ENCODE measurements at places on chromosomes 7 and 10.

- H3K27me3 ChIP-seq = peaks cover 14% of the 10 kb centered on the region
- H3K27ac ChIP-seq = no peak overlapping the region
- H3K4me3 ChIP-seq = no peak overlapping the region
- no peak for DNase-seq
These were observed 63.7 kb upstream of the CREB5 start for GRCh38 chr7:28348636-28349035.

DNA sequence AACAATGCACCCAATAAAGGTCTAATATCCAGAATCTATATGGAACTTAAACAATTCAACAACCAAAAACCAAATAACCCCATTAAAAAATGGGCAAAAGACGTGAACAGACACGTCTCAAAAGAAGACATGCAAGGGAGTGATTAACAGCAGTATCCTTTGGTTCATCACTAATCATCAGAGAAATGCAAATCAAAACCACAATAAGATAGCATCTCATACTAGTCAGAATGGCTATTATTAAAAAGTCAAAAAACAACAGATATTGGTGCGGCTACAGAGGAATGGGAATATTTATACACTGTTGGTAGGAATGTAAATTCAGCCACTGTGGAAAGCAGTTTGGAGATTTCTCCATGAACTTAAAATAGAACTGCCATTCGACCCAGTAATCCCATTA is 46.6 kb downstream of the MSRB2 start:
- H3K27me3 ChIP-seq = peaks cover 16% of the 10 kb centered on the region
- H3K27ac ChIP-seq = no peak overlapping the region
- H3K4me1 ChIP-seq = peaks cover 4% of the 10 kb centered on the region

- H3K4me3 ChIP-seq = no peak overlapping the region
- peaks cover 3% of the 10 kb centered on the region for H3K27me3 ChIP-seq
- H3K4me1 ChIP-seq = peaks cover 11% of the 10 kb centered on the region
- no peak for DNase-seq
- no peaks in the 10 kb centered on the region for H3K36me3 ChIP-seq
These were observed 94.9 kb downstream of the PRLHR start for GRCh38 chr10:118500477-118501104.

GRCh38 chr7:158084555-158084954 is 503.1 kb downstream of the PTPRN2 start:
- H3K27me3 ChIP-seq = peaks cover 4% of the 10 kb centered on the region
- DNase-seq = no peak
- H3K27ac ChIP-seq = no peak overlapping the region
- H3K4me1 ChIP-seq = no peaks in the 10 kb centered on the region

DNA sequence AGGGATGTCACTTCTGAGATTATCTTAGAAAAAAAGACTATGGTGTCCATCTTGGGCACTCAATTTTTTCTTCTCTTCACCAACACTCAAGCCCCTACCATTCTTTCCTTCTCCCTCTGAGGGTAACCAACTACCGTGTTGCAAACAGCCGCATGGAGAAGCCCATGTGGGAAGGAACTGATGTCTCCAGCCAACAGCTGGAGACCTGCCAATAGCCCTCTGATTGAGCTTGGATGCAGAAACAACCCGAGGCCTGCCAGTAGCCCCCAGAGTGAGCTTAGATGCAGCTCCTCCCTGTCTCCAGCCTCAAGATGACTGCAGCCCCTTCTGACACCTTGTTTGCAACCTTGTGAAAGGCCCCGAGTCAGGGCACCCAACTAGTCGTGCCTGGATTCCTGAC is 36.4 kb upstream of the CHCHD3 start:
- H3K27ac ChIP-seq = no peak overlapping the region
- DNase-seq = no peak
- no peak overlapping the region for H3K4me3 ChIP-seq
- no peaks in the 10 kb centered on the region for H3K36me3 ChIP-seq
- H3K4me1 ChIP-seq = no peaks in the 10 kb centered on the region

DNA sequence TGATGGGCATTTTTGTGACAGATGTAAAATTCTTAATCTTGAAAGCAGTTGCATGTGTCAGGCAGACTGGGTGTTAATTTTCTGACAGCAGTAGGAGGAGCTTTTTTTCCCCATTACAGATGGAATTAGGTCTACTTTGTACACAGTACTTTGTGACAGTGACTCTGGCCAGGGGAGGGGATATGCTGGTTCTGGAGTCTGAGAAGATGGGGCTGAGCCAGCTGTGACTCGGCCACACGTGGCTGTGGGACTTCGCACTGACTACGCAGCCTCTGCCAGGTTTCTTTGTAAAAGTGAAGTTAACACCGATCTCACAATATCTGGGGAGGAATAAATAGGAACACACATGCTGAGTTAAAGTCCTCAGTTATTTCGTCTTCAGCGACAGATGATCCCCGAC is 95.4 kb downstream of the MGMT start:
- H3K27me3 ChIP-seq = peaks cover 7% of the 10 kb centered on the region
- peaks cover 13% of the 10 kb centered on the region for H3K4me1 ChIP-seq
- peaks cover 9% of the 10 kb centered on the region for H3K36me3 ChIP-seq
- H3K4me3 ChIP-seq = no peak overlapping the region
- no peak overlapping the region for H3K27ac ChIP-seq

DNA sequence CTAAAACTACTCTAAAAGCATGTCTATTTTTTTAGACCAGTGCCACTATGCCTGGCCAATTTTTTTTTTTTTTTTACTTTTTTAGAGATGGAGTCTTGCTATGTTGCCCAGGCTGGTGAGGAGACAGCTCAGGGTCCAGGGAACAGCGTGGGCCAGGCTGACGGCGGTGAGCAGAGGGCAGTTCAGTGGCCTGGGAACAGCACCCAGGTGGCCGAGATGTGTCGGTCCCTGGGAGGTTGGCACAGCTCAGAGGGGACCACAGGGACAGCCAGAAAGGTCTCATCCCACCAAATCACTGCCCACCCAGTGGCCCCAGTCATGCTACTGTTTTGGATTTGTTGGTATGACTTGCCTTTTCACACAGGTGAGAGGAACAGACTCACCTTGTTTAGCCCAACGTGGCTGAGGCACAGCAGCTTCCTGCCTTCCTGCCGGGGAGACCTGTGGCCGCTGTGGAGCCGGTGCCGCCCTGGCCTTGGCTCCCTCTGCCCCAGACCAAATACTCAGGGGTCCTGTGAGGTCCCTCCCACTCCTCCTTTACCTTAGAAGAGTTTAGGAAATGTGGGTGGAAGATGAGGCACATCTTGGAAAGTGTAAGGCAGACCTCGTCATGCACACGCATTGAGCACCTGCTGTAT is 109.6 kb downstream of the PTPRE start:
- DNase-seq = no peak
- H3K36me3 ChIP-seq = no peaks in the 10 kb centered on the region
- no peaks in the 10 kb centered on the region for H3K4me1 ChIP-seq
- peaks cover 13% of the 10 kb centered on the region for H3K27me3 ChIP-seq
- H3K4me3 ChIP-seq = no peak overlapping the region

- H3K4me3 ChIP-seq = no peak overlapping the region
- H3K36me3 ChIP-seq = no peaks in the 10 kb centered on the region
- DNase-seq = no peak
- H3K4me1 ChIP-seq = peaks cover 17% of the 10 kb centered on the region
- no peak overlapping the region for H3K27ac ChIP-seq
These were observed 141.4 kb downstream of the GRID1 start for GRCh38 chr10:86225103-86225782.

DNA sequence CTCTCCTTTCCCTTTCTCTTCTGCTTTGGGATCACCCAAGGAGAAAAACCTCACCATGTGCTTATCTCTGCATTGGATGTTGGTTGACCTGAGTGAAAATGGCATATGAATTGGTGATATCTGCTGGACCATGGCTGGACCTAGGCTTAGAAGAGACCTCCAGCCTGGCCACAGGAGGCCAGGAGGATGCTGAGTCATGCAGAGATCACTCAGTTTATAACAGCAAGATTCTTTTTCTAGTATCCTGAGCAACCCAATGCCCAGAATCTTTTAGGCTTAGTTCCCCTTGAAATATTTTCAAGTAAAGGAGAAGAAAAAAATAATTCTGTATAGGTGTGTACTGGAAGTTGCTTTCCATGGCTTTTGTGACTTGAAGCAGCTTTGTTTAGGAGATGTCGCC is 236.3 kb downstream of the KLF6 start:
- peaks cover 5% of the 10 kb centered on the region for H3K27me3 ChIP-seq
- H3K36me3 ChIP-seq = no peaks in the 10 kb centered on the region
- no peak overlapping the region for H3K27ac ChIP-seq
- H3K4me1 ChIP-seq = peaks cover 18% of the 10 kb centered on the region
- H3K4me3 ChIP-seq = no peak overlapping the region

GRCh38 chr10:9734218-9734617 is 1283.5 kb upstream of the CELF2 start:
- no peak overlapping the region for H3K4me3 ChIP-seq
- no peak overlapping the region for H3K27ac ChIP-seq
- H3K36me3 ChIP-seq = no peaks in the 10 kb centered on the region
- peaks cover 3% of the 10 kb centered on the region for H3K27me3 ChIP-seq
- DNase-seq = no peak
- H3K4me1 ChIP-seq = no peaks in the 10 kb centered on the region

DNA sequence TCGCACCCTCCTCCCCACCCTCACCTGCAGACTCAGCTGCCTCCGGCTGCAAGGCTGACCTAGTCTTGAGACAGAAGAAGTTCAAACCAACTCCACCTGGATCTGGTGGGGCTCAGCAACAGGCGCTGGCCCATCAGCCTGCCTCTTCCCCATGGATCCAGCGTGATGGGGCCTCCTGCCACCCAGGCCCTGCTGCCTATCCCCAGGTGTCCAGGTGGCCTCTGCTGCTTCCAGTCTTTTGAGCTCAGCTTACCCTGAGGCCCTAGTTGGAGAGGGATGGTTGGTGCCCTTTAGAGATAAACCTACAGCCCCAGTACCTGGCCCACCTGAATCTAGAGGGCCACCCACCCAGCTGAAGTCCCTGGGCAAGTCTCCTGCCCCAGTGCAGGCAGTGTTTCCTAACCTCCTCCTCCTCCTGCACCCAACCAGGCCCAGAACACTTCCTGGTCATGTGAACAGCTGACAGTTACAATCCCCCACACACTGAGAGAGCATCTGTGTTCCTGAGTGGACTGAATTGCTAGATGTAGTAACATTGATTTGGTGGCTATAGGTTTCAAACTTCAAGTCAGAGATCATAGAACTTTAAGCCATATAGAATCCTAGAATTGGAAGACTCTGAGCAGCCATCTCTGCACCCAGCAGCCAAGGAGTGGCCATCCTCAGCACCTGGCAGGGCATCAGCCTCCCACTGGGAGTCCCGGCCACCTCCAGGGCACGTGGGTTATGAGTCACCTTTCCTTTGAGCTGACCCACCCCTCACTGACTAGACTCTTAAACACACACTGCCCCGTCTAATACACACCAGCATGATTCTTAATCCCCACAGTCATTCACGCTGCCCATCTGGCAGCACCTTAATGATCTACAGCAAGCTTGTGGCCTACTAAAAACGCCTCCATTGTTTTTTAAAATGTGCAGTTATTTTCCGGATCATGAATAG is 51.9 kb downstream of the ALOX5 start:
- H3K4me1 ChIP-seq = peaks cover 13% of the 10 kb centered on the region
- H3K4me3 ChIP-seq = no peak overlapping the region
- H3K36me3 ChIP-seq = no peaks in the 10 kb centered on the region
- peaks cover 3% of the 10 kb centered on the region for H3K27me3 ChIP-seq
- peak overlapping the region; percentile 58 for H3K27ac ChIP-seq

DNA sequence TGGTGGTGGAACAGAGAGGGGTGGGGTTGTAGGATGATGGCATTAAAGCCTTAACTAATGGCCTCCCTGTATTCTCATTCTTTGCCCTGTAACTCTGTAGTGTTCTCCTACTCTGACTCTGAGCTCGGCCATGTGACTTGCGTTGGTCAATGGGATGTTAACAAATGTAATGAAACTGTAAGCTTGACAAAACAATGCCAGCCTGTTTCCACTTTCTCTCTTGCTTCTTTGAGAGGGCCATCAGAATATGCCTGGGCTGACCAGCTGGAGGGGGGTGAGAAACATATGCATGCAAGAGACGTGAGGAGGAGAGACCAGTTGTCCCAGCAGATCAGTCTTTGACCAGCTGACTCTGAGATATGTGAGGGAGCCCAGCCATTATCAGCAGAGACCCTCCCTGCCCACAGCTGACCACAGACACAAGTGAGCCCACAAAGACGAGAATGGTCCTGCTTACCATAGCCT is 100.6 kb downstream of the ICA1 start:
- no peak overlapping the region for H3K4me3 ChIP-seq
- DNase-seq = no peak
- peaks cover 4% of the 10 kb centered on the region for H3K27me3 ChIP-seq
- H3K4me1 ChIP-seq = peaks cover 5% of the 10 kb centered on the region
- no peaks in the 10 kb centered on the region for H3K36me3 ChIP-seq

DNA sequence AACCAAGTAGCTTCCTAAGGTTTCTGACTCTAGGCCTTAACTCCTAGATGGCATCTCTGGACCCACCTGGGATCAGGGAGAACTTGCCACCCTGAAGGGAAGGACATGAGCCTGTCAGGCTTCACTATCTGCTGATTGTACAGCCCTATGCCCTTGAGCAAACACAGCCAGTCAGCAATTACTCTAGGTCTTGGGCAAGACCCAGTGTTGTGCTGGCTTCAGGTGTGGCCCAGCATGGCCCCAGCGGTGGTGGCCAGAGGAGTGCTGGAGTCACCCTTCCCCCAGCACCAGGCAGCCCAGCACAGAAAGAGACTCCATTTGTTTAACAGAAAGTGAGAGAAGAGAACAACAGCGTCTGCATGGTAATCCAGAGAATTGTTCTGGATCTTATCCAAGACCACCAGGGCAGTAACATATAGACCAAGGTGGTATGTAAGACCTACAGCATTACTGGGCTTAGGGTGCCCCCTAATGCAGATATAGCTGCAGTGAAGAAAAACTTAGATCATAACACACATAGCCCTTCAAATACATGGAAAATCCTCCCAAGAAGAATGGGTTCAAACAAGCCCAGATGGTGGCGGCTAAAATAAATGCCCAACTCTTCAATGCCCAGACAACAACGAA is 207.7 kb downstream of the MAGI2 start:
- no peaks in the 10 kb centered on the region for H3K36me3 ChIP-seq
- DNase-seq = no peak
- H3K27ac ChIP-seq = no peak overlapping the region
- H3K27me3 ChIP-seq = no peaks in the 10 kb centered on the region
- no peak overlapping the region for H3K4me3 ChIP-seq
- H3K4me1 ChIP-seq = no peaks in the 10 kb centered on the region
